ENCODE measurements at places on chromosomes 2 and 18.

DNA sequence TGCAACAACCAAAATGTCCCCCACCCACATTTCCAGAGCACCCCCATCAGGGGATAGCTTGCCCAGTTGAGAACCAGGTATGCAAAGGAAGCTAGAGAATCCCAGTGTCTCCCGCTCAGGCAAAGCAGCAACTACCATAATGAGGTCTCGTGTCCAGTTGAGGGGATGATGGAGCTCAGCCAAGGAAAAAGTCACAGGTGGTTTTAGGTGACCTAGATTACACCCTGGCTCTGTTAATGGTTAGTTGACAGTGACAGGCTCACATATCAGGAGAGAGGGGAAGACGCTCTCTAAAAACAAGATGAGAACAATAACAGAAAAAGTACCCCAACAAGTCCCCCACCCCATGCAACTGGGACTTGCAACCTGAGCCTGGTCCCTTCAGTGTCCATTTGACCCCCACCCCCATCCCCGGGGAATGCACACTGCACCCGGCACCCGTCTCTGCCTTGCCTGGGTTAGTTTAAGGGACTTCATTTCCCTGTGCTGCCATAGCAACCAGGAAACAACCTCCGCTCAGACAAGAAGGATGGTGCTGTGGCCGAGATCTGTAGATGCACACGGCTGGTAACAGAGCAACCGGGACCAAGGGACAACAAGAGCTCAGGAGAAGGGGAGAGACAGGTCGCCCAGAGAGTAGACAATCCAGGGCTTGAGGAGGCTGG is at the start of gene KIAA2012:
TSS of gene KIAA2012 (plus strand) at position 519 of the 665 bp plus-strand sequence. CDS start 373 bp downstream, outside the sequence.
- no peak for DNase-seq

DNA sequence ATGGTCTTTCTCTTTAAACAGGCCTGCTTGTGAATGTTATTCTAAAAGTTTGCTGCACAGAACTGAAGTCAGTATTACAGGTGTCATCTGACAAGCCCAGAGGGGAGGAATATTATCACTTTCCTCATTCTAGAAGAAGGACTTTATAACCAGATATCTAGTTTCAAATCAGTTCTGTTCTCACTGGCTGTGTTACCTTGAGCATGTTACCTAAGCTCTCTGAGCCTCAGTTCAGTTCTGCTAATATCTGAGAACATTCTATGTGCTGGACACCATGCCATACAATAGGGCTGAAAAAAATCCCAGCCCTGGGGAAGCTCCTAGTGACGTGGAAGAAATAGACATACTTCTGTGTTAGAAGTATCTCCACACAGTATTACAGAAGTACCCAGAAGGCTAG is 27.9 kb downstream of the MAPRE3 start:
- DNase-seq: no peak

GRCh38 chr2:105806996-105807395 is 62.3 kb downstream of the NCK2 start:
- no peak for DNase-seq

GRCh38 chr18:13568443-13569392 is 157.6 kb downstream of the FAM210A start:
- DNase-seq: no peak

- DNase-seq: no peak
Observed at GRCh38 chr2:54408288-54408687, 47.8 kb upstream of the SPTBN1 start.

DNA sequence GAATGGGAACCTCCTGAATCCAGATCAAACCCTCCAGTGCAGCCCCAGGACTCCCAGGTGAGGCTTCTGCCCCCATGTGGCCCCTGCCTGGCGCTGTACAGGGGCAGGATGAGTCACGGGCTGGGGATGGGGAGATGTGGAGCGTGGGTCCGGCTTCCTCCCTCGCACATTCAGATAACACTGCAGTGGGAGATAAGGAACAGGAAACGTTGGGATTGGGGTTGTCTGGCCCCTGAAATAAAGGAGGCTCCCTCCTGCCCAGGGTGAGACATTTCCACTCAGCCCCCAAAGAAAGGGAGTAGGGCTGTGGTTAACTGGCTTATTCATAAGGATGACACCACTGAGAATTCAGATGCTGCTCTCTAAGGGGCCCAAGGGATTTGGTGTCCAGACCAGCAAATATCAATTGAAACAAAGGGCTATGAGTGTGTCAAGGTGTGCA is 30.7 kb downstream of the IGFBP5 start:
- peak; percentile 16 for DNase-seq

- DNase-seq: no peak
Observed at GRCh38 chr18:51151568-51152511, 45.6 kb downstream of the MEX3C start.

GRCh38 chr2:42047488-42048298 is at the start of gene PKDCC:
TSS of gene PKDCC (plus strand) at chr2:42048021. CDS start at chr2:42048200, 179 bp downstream.
- DNase-seq: no peak

GRCh38 chr2:173412628-173413027 is 58.0 kb downstream of the CDCA7 start:
- DNase-seq: no peak

- no peak for DNase-seq
Observed at GRCh38 chr18:10216791-10217190, 237.6 kb upstream of the APCDD1 start.

DNA sequence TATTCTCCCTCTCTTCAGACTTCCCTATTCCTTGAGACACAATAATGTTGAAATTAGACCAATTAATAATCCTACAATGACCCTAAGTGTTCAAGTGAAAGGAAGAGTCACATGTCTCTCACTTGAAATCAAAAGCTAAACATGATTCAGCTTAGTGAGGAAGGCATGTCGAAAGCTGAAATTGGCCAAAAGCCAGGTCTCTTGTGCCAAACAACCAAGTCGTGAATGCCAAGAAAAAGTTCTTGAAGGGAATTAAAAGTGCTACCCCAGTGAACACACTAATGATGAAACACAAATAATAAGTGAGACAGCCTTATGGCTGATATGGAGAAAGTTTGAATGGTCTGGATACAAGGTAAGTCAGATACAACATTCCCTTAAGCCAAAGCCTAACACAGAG is 115.4 kb downstream of the PXDN start:
- DNase-seq: no peak

GRCh38 chr2:219001577-219002394 is 8.6 kb upstream of the CRYBA2 start:
- DNase-seq: no peak

GRCh38 chr2:233807215-233807865 is 29.2 kb downstream of the MROH2A start:
- DNase-seq: no peak

- no peak for DNase-seq
Observed at GRCh38 chr2:229376866-229377265, 105.8 kb upstream of the PID1 start.

GRCh38 chr2:8306530-8307351 is 375.1 kb upstream of the ID2 start:
- DNase-seq: no peak

- DNase-seq: no peak
Observed at GRCh38 chr2:226603606-226604005, 196.0 kb downstream of the IRS1 start.

- no peak for DNase-seq
Observed at GRCh38 chr18:73913505-73913904, 234.1 kb downstream of the FBXO15 start.

- DNase-seq: no peak
Observed at GRCh38 chr18:76444446-76445105, 50.5 kb downstream of the ZNF516 start.

DNA sequence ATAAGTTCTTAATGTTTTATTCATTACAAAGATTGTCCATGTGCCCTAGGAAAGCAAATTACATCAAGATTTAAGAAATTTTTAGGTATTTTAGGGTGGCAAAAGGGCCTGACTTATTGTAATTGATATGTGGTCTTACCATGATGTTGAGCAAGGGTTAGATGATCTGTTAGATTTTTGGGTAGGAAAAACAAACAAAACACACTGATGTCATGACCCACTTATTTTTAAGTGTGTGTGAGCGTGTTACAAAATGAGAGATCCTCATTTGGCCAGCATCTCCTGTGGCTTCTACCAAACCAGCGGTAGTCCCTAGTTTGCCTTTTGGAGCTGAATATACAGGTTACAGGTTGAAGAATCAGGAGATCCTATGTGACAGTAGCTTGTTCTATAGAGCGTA is 89.8 kb upstream of the ITGB6 start:
- no peak for DNase-seq

- no peak for DNase-seq
Observed at GRCh38 chr2:168245074-168245825, 2.1 kb downstream of the STK39 start.

DNA sequence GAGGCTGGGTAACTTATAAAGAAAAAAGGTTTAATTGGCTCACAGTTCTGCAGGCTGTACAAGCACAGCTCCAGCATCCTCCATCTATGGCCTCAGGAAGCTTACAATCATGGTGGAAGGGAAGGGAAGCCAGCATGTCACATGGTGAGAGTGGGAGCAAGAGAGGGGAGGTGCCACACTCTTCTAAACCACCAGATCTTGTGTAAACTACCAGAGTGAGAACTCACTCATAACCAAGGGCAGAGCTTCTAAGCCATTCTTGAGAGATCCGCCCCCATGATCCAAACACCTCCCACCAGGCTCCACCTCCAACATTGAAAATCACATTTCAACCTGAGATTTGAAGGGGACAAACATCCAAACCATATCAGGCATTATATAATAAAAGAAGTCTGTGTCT is 121.6 kb upstream of the CDC42EP3 start:
- DNase-seq: no peak

- DNase-seq: no peak
Observed at GRCh38 chr18:58618822-58619595, 9.9 kb downstream of the ALPK2 start.

- no peak for DNase-seq
Observed at GRCh38 chr2:202771336-202771735, 100.2 kb downstream of the ICA1L start.

GRCh38 chr2:154195644-154196195 is 324.0 kb downstream of the GALNT13 start:
- peak; percentile 16 for DNase-seq

DNA sequence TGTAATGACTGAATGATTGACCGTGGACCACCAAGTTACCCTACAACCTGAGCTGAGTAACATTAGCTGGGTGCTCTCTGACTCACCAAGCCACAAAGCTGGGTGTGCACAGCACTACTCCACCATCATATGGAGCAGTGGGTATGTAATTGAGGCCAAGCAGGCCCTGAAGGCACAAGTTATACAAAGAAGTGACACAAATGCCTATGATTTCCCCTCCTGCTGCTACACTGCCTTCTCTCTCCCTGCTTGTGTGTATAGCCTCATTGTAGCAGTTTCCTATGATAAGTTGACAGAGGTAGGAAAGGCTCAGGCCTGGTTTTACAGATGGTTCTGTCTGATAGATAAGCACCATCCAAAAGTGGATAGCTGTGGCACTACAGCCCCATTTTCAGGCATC is 1327.2 kb upstream of the DDX18 start:
- DNase-seq: no peak

Measured in HS-5 (cell line).